ENCODE measurements at places on chromosomes 3 and 15. TPM values are rescaled to one million over a fixed set of nuclear protein-coding genes. Genes with fewer than 3 reads are reported as not detected.

The PYGO1 gene
- total RNA-seq, result 20.5 TPM

The TM6SF1 gene
- 0.11 TPM for total RNA-seq

The SUSD5 gene
- 31.5 TPM for total RNA-seq

The MOBP gene
- not detected for total RNA-seq

The EPM2AIP1 gene
- 26.5 TPM for total RNA-seq

The RTP4 gene
- 2.5 TPM for total RNA-seq

The CTXND1 gene
- total RNA-seq, result not detected

The CMSS1 gene
- total RNA-seq, result 18.3 TPM

The COPG1 gene
- 263 TPM for total RNA-seq

The FANCD2 gene
- 19.5 TPM for total RNA-seq

The MESP1 gene
- 0.26 TPM for total RNA-seq

The CILP gene
- total RNA-seq, result 4.6 TPM

The LRRC31 gene
- not detected for total RNA-seq

The SST gene
- total RNA-seq, result not detected

The SLC35A5 gene
- 77.4 TPM for total RNA-seq

The FGF12 gene
- not detected for total RNA-seq

The LIPC gene
- 1.8 TPM for total RNA-seq

The WDR72 gene
- not detected for total RNA-seq

The SLC51A gene
- total RNA-seq, result not detected

The AQP9 gene
- total RNA-seq, result 0.52 TPM

The ITIH1 gene
- total RNA-seq, result not detected

The DNAJC19 gene
- total RNA-seq, result 25.7 TPM
